ENCODE measurements at places on chromosomes 16 and 17.

DNA sequence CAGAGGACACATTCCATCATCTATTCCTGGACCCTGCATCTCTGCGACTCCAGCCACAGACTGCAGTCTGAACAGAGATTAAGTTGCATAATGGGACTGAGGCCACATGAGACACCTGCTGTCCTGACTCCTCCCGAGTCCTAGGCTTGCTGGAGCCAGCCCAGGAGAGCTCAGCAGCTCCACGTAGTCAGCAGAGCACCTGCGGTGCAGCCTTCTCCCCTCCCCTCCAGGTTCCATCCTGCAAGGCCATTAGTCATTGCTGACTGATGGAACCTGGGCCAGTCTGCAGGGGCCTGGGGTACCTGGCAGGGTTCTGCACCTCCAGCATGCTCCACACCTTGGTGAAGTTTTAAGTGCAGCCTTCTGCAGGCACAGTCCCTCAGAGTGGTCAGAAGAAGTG, 76.7 kb downstream of the PLD6 start:
- DNase-seq, result no peak

- no peak for DNase-seq
Measured at GRCh38 chr17:35252651-35253050, 9.8 kb downstream of the SLFN5 start.

- no peak for DNase-seq
Measured at GRCh38 chr17:67574658-67575293, 143.0 kb upstream of the NOL11 start.

DNA sequence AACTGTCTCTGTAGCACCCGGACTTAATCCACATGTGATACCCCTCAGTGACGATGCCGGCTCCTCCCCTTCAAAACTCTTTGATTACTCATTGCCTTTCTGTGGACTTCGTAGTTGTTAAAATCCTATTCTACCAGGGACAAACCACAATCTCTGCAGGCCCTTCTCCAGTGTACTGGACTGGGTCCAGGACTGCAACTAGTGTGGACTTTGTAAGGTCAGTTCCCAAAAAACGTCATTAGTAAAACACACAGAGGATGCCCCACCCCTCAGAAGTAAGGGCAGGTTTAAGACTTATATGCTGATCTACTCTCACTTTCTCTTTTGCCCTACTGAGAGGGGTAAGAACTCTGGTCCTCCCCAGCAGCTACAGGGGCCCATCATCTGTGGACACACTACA, 10.5 kb upstream of the NUDT7 start:
- no peak for DNase-seq

- DNase-seq, result no peak
Measured at GRCh38 chr16:85778873-85779272, 20.5 kb downstream of the EMC8 start.

DNA sequence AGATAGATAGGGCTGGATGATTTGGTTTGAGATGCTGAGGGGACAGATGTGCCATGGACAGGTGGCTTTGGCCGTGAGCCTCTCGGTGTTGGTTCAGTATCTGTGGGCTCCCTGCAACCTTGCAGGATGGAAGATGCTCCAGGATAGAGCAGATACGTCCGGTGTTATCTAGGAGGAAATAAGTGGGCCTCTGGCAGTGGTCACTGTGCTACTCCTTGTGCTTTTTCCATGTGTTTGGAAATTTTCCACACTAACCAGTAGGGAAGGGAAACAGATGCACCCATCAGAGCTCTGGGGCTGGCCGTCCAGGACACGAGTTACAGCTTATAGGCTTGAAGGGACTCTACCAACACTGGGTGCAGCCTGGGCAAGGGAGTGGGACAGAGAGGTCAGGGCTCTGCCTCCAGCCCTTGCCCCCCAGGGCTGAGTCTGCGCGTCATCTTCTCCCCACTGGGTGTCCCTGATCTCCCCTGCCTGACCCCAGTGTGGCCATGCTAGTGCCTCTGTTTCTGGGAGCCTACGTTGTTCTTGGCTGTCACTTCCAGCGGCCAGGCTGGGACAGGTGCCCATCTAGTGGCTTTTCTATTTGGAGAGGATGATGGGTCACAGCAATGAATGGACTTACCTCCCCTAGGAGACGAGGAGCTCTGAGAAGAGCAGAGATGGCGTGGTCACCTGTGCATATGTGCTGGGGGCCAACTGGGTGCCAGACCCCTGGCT, 166.9 kb downstream of the SEC14L1 start:
- no peak for DNase-seq

- no peak for DNase-seq
Measured at GRCh38 chr16:30996324-30996984, 11.4 kb downstream of the HSD3B7 start.

- DNase-seq, result no peak
Measured at GRCh38 chr16:71373073-71373472, 14.6 kb downstream of the CALB2 start.

Measured in activated T-helper 1 cell treated with anti-CD3 and anti-CD28 coated beads, Interleukin-2, amount 50 U/mL, for 16 hours (primary cell).